Mammary microvascular endothelial cell (primary cell): ENCODE measurements at places on chromosomes 4 and X. TPM values are rescaled to one million over a fixed set of nuclear protein-coding genes. Genes with fewer than 3 reads are reported as not detected.

Gene FGFBP1
- total RNA-seq: not detected in 2 replicates

Gene INTU
- total RNA-seq: 1.6 and 1.7 TPM in 2 replicates

Gene HS6ST2
- 0.10 and 0.67 TPM in 2 replicates for total RNA-seq

Gene CCDC110
- total RNA-seq: 0.13 and 1.2 TPM in 2 replicates

Gene SPOCK3
- not detected in 2 replicates for total RNA-seq

Gene DUX4
- not detected in 2 replicates for total RNA-seq

Gene CLIC2
- 6.9 and 9.5 TPM in 2 replicates for total RNA-seq

Gene NPNT
- total RNA-seq: 0.59 and 0.67 TPM in 2 replicates

Gene ZCCHC18
- total RNA-seq: 1.5 and 14.5 TPM in 2 replicates

Gene CMC4
- 17.3 and 22.8 TPM in 2 replicates for total RNA-seq

Gene TLL1
- 2.7 and 3.5 TPM in 2 replicates for total RNA-seq

Gene ABCG2
- 5.3 and 6.0 TPM in 2 replicates for total RNA-seq

Gene TMEM144
- total RNA-seq: 2.8 and 4.5 TPM in 2 replicates

Gene NAP1L2
- 0.34 and 1.6 TPM in 2 replicates for total RNA-seq

Gene SLC39A8
- 5.3 and 6.0 TPM in 2 replicates for total RNA-seq

Gene POU3F4
- not detected in 2 replicates for total RNA-seq

Gene NHS
- under 0.01 and 0.07 TPM in 2 replicates for total RNA-seq

Gene DKK2
- 0.05 TPM in 1 of 2 replicates, not detected in the other for total RNA-seq

Gene LRCH2
- total RNA-seq: 2.9 and 3.3 TPM in 2 replicates
